ENCODE measurements at places on chromosomes 2 and 18.

GRCh38 chr18:78736015-78736690 is 243.5 kb upstream of the SALL3 start:
- no peak for DNase-seq

GRCh38 chr18:33573193-33573592 is 4.8 kb upstream of the ASXL3 start:
- no peak for DNase-seq

DNA sequence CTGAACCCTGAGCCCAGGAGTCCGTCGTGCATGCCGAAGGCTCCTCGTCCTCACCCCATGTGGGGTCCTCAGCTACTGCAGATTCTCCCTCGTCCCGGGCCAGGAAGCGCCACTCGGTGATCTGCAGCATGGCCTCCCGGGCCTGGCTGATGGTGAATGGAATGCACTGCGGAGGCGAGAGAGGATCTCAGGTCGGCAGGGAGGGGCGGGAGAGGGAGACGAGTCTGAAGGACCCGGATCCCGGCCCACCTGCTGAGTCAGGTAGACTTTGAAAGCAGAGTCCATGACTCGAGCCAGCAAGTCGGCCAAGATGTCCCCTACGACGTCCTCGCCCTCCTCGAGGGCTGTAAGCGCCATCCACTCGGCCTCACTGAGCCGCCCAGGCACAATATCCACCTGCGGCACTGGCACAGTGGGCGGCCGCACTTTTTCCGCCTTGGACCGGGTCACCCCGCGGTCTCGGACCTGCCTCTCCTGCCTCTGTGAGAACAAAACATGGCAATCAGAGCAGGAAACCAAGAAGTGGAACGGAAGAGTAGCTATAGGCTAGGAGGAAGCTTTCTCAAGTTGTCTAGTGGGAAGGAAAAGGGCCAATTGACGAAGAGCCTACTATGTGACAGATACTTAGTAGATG is 5.5 kb downstream of the C2orf81 start:
- DNase-seq = no peak

GRCh38 chr2:121038031-121038430 is 247.0 kb downstream of the TFCP2L1 start:
- DNase-seq = no peak

GRCh38 chr2:127279781-127280180 is 14.2 kb downstream of the ERCC3 start:
- DNase-seq = no peak

- no peak for DNase-seq
Observed at GRCh38 chr2:41488888-41489287, 558.9 kb upstream of the PKDCC start.

DNA sequence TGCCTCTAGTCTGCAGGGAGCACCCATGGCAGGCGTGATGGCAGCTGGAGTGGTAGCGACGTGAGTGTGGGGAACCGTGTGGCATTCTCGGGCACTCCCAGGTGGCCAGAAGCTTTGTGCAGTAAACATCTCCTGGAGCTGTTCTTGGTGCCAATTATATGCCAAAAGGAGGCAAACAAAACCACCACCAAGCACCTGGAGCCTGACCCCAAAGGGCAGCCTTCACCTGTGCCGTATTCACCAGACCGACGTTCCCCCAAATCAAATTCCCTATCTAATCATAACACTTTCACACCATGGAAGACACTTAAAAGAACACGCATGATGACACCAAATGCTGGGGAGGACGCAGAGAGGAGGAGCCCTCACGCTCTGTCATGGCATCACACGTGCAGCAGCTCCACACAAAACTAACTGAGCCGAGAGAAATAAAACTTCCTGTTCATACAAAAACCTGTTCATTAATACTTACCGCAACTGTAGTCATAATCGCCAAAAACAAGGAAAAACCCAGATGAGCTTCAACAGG is 123.6 kb downstream of the EIPR1 start:
- no peak for DNase-seq

- no peak for DNase-seq
Observed at GRCh38 chr18:49839012-49839411, 25.7 kb upstream of the ACAA2 start.

GRCh38 chr2:172985139-172985892 is 90.3 kb upstream of the MAP3K20 start:
- no peak for DNase-seq

DNA sequence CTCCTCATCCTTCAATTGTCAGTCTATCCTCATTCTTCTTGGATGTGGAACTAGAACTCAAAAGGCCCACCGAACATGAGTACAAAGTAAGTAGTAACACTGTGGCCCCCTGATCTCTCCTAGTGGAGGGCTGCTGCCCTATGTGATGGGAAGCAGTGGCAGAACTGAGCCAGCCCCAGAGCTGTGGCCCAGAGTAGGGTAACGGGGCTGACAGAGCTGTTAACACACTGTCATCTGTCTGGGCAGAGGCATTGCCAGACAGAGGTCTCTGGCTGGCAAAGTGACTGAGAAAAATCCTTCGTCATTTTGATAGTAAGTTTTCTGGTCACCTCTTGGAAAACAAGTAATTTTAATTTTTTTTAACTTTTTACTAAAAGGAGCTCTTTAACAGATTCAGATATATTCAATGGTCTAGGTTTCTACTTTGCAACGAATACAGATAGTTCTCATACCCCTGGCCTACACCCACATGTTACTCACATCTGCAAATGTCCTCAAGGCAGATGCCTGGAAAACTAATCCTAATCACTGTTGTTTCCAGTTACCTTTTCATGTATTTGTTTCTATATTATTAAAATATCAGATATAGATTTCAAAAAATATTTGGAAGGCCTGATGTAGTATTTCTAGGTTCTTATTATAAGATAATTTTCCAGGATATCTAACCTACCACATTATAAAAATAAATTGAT is 588.7 kb downstream of the CPS1 start:
- DNase-seq = no peak

DNA sequence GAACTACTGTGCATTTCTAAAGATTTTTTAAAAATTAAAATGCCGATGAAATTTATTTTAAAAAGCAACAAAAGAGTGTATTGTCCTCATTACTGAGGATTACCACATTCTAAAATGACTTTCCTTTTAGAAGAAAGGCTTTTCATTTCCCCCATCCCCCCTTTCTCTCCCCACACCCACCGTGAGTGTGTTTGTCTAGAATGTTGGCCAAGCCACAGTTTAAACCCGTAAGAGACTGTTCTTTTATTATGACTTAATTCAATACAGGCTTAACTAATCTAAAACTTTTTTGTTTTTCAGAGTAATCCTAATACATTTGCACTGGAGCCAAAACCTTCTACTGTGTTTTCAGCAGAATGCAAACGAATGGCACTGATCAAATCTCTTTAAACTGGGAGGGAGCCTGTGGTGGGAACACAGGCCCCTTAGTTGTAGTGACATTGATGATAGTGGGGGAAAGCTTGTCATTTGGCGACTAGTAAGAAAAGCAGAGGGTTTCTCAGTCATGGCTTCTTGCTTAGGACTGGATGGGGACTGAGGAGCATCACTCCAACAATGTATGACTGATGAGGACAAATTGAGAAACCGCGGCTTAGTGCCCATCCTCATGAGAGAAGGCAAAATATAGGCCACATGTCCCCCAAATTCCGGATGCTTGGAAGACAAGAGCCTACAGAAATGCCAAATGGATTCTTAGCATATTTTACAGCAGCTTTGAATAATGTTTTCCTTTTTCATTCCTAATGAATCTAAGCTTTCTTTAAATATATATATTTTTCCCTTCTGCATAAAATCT is 154.0 kb upstream of the SMIM21 start:
- no peak for DNase-seq

DNA sequence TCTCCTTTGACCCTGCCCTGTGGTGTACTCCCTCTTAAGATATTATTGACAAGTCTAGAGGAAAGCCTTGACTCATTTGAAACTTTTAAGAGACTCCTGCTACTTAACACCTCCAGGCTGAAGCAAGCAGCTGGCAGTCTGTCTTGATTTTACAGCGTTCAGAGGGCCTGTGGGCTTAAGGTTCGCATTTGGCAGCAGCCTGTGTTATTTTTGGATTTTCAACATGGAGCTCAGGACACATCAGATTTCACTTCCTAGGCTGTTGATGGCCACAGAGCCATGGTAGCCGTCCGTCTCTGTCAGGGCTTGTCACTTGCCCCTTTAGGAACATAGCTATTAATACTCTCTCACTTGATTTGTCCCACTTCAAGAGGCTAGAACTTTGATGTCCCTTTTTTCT is 73.6 kb downstream of the VWA3B start:
- no peak for DNase-seq

DNA sequence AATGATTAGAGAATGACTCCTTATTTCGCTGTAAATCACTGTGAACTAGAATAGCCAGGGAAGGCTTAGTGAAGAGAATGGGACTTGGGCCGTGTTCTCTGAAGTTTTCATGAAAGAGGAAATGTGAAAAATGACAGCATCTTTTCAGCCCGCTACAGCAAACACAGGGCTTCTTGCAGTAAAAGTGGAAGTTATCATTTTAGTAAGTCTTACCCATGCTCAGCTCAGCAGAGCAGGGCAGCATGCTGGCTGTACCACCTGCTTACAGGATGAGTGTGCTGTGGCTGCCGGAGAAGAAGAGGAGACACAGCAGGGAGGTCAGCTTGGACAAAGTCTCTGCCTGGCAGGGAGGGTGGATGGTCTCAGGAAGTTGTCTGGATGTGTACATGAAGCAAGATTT is 300.7 kb upstream of the DLGAP1 start:
- DNase-seq = no peak

- DNase-seq = no peak
Observed at GRCh38 chr2:144328938-144329337, 191.0 kb downstream of the ZEB2 start.

- no peak for DNase-seq
Observed at GRCh38 chr2:196399722-196400691, 228.6 kb upstream of the STK17B start.

GRCh38 chr2:165827921-165828276 is 33.9 kb upstream of the GALNT3 start:
- no peak for DNase-seq

GRCh38 chr18:47274961-47275360 is 23.5 kb upstream of the SKOR2 start:
- no peak for DNase-seq

DNA sequence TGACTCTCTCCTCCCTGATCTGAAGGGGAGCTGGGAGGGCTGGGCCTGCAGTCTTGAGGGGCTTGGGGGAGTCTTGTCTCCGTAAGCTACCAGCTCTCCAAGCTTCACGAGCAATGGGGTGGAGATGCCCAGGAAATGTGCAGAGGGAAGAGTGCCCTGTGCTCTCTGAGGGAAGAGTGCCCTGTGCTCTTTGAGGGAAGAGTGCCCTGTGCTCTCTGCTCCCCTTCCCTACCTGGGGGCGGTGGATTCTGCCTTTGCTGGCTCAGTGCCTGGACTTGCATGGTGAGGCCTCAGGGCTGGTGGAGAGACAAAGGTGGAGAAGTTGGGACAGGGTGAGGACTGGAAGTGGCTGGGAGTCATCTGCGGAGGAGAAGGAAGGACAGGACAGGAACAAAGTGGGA is 72.7 kb downstream of the TWIST2 start:
- DNase-seq = no peak

GRCh38 chr2:204583773-204584172 is 38.5 kb downstream of the PARD3B start:
- DNase-seq = no peak

DNA sequence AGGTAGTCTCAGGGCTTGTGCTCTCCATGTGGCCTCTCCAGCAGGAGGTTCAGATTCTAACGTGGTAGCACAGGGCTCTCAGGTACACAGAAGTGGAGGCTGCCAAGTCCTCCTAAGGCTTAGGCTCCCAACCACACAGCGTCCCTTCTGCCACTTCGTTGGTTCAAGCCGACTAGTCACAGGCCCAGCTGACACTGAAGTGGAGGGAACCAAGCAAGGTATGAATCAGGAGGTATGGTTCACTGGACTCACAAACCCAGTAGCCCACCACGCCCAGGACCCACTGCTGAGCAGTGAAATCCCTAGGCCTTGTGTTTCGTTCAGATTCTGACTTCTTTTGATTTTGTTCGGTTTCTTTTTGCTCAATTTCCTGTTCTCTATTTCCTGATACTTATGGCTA is 46.0 kb upstream of the SEC11C start:
- DNase-seq = peak; percentile 10

DNA sequence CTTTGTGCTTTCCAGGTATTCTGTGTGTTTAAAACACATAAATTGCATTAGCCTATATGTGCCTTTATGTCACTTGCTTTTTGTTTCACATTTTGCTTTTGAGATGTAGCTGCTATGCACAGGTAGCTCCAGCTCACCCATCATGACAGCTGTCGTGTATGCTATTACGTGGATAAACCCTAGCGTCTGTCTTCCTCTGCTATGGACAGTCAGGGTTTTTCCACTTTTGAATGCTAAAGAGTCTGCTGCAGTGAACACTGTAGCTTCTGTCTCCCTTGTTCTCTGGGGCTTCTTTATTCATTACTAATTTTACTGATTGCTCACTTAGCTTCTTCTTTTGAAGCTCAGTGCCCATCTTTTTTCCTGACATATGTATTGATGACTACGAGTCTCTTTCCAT is 24.7 kb upstream of the MBP start:
- DNase-seq = no peak

- no peak for DNase-seq
Observed at GRCh38 chr2:101007415-101008345, 5.6 kb downstream of the RPL31 start.

DNA sequence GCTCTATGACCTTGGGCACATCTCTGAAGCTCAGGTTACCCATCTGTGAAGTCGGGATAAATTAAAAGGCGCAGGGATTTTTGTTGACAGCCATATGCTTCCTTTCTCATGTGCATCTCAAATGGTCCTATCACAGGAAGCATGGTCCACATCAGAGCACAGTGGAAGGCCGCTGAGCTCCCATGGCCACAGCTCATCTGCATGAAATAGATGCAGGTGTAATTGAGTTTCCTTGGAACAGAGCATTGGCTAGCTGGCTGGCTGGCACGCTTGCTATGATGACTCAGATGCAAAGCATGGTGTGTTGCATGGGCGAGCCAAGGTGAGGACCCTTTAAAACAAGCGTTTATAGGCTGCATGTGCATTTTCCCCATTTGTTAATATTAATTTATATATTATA is 79.3 kb downstream of the TXNL1 start:
- DNase-seq = no peak

DNA sequence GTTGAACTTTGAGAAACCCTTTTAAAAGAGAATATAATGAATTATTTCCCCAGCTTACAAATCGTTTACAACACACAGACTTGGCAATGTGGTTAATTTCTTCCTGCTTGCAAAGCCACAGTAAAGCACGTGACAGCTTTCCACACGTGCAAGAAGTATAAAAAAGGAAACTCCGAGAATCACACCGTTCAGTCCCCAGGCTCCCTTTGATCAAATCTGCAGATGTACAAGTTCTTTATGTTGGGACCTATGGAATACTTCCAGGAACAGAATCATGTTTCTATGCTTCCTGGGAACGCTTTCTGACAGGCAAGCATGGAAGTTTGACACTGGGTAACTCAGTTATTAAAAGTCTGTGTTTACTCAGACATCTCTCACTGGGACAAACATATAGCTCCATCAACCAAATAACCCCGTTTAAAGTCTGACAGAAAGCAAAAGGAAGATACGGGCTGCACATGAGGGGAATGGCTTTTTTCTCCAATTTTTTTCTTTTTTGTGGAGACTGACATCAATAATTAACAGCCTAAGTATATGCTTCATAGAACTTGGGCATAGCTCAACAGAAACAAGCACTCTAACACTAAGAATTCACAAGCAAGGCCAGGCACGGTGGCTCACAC is 134.8 kb downstream of the EIPR1 start:
- peak; percentile 37 for DNase-seq

- no peak for DNase-seq
Observed at GRCh38 chr2:191233533-191233932, 11.7 kb upstream of the MYO1B start.

GRCh38 chr2:36403675-36404230 is 48.2 kb downstream of the CRIM1 start:
- no peak for DNase-seq

GRCh38 chr2:180322781-180323180 is 315.7 kb upstream of the CWC22 start:
- no peak for DNase-seq
